ENCODE measurements at places on chromosomes 5 and 9.
A peak's percentile ranks its signal among the peaks of the same experiment; 100 is the strongest.

- no peak for DNase-seq
Measured at GRCh38 chr9:126126807-126127206, 199.8 kb upstream of the MVB12B start.

DNA sequence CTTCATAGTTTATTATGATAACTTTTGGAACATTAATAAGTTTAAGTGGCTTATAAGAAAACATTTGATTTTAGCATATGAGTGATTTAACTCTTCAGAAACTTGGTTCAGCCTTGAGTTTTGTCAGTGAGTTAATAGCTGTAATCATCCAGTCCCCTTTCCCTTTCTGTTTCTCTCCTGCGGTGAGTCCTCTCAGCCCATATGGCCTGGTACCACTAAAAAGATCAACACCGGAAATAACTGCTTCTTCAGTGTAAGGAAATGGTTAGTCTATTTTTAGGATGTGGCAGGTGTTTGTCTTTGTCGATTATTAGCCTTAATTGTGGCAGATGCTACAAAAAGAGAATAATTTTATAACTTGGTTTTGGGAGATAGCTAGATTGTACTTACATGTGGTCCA, 120.2 kb upstream of the GRHPR start:
- DNase-seq, result peak; percentile 94

DNA sequence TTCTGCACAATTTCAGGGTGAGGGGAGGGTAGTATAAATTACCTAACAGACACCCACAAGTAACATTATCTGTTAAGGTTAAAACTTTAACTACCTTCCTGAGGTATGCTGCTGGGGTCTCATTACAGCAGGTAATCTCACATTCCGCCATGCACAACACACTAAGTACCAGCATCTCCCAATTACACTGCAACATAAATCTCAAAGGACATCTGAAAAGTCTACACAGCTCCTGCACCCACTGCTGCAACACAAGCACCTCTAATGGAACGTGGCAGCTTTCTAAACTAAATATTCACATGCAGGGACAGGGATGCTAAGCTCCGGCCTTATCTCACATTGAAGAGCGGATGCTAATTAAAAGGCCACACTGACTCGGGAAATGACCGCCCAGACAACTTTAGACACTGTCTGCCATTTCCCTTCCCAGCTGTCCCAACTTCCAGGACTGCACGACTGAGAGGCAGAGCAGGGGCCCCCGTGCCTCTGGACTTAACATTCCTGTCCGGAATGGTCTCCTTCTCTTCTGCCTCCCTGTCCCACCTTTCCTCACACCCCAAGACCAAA, 45.9 kb downstream of the PSMB7 start:
- no peak for DNase-seq

GRCh38 chr9:101387871-101388506, 3.2 kb upstream of the BAAT start:
- peak; percentile 51 for DNase-seq

- no peak for DNase-seq
Measured at GRCh38 chr9:125536776-125537175, 170.2 kb downstream of the MAPKAP1 start.

DNA sequence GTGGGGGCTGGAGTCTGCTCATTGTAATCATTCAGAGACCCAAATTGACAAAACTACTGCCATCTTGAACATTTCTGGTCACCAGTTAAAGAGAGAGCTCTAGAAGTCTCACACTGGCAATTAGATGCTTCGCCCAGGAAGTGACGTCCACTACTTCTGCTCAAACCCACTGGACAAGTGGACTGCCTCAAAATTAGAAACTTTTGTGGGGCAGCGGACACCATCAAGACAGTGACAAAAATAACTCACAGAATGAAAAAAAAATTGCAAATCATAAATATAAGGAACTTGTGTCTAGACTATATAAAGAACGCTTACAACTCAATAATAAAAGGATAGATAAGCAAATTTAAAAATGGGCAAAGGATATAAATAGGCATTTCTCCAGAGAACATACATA, 9.8 kb upstream of the SLC46A2 start:
- no peak for DNase-seq

GRCh38 chr5:21680196-21680595, 1172.9 kb downstream of the CDH12 start:
- no peak for DNase-seq

- no peak for DNase-seq
Measured at GRCh38 chr9:77956555-77956954, 75.1 kb downstream of the GNAQ start.

DNA sequence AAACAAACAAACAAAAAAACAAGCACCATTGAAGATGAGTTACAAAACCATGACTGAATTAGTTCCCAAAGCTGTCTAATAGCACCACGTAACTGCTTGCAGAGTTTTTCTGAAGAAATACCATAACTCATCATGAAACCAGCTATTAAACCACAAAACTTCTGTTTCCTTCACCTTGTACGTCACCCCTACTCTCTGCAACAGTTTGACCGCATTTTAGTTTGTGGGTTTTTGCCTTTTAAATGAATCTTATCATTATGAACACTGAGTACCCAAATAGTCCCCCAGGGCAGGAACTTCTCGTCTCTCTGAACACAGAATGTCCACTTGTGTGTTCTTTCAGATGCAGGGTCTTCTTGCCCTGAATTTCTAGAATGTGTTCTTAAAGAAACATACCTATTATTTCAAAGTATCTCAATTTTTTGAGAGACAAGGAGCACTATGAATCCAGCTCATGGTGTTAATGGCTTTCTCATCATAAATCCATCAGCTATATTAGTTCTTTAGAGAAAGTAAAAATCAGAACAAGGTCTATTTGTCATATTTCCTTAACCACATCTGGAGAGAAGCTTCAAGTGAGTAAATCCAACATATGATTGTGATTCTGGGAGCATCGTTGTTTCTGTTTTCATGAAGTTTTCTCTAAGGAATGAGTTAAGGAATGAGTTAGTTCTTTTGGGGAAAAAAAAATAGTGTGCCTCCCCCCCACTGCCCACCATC, 210.6 kb downstream of the AUH start:
- peak; percentile 99 for DNase-seq

DNA sequence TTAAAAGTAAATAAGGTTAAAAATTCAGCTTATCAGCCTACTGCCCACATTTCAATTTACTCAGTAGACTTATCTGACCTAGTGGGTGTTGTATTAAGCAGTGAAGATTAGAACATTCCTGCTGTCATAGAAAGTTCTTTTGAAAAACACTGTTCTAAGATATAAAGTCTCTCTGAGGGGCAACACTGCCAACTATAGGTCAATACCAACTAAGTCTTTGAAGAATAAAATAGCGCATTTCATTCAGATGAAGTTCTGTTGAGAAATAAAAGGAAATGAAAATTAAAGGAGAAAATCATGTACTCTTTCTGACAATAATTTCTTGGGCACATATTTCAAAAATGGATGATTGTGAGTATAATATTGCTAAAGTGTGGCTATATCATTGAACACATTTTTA, 86.8 kb downstream of the PTPRD start:
- no peak for DNase-seq

- DNase-seq, result no peak
Measured at GRCh38 chr5:74105126-74105780, 479.3 kb downstream of the ARHGEF28 start.

Data from common myeloid progenitor, CD34-positive (primary cell).